Stimulated activated CD4-positive, alpha-beta T cell treated with anti-CD3 and anti-CD28 coated beads, Interleukin-4, amount 100 ng/mL, for 48 hours (primary cell): ENCODE measurements at places on chromosomes 1 and 21.
A peak's percentile ranks its signal among the peaks of the same experiment; 100 is the strongest.

DNA sequence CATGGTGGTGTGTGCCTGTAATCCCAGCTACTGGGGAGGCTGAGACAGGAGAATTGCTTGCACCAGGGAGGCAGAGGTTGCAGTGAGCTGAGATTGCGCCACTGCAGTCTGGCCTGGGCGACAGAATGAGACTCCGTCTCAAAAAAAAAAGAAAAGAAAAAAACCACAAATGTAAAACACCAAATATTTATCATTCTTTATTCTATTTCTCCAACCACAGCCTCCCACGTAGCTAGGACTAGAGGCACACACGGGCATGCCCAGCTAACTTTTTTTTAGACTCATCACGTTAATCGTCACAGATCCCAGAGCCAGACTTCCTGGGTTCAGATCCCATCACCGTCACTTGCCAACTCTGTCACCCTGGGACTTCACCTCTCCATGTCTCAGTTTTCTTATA is 13.5 kb downstream of the DNAJC16 start:
- DNase-seq = no peak

DNA sequence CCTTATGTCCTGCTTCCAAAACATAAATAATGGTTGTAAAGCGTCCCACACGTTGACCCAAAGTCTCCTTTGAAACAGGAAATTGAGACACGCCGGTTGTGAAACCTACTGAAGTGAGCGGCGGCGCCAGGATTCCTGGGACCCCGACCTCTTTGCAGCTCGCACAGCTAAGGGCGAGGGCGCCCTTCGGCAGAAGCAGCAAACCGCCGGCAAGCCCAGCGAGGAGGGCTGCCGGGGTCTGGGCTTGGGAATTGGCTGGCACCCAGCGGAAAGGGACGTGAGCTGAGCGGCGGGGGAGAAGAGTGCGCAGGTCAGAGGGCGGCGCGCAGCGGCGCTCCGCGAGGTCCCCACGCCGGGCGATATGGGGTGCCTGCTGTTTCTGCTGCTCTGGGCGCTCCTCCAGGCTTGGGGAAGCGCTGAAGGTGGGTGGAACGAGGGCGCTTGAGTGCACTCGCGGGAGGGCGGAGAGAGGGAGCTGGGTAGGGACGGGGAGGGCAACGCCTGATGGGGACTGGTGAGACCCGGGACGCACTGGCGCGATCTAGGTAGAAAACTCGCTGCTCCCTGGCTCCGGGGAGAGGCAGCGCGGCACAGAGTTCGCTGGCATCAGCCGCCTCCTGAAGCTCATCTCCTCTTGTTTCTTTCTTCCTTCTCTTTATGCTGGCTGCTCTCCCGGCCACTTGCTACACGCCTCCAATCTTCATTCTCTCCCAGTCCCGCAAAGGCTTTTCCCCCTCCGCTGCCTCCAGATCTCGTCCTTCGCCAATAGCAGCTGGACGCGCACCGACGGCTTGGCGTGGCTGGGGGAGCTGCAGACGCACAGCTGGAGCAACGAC is at the start of gene CD1D:
Gene CD1D (plus strand): TSS at position 155 of the 836 bp plus-strand sequence. CDS start 207 bp downstream, at position 362.
- no peak for DNase-seq

DNA sequence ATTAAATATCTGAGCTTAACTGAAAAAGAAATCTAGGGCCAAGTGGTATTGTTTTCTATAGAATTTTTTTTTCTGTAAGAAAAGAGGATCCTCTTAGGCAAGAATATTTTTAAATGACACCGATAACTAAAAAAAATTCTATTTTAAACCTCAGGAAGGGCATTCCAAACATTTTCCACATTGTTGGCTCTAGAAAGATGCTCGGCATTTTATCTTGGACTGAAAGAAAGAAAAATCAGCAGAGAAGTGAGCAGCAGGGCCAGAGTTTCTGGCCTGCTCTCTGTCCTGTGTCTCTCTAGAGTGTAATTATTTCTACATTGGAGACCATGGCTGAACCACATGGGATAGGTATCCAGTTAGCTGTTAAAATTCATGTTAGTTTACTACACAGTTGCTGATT is 192.5 kb upstream of the GREM2 start:
- DNase-seq = no peak

DNA sequence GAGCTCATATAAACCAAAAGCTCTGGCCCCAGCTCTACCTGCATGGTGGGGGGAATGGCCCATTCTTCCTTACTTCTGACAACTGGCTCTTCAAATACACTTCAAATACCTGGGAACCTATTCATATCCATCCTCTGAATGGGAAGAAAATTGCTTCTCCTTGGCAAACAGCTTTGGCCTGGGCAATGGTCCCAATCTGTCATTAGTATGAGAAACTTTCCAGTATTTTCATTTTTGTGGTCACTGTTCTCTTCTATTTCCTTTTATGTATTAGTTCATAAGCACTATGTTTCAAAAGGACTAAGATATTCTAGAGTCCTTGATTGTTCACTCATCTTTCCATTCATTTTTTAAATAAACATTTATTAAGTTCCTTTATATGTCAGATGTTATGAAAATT is 5.2 kb upstream of the HSD3B2 start:
- no peak for DNase-seq

GRCh38 chr1:110672001-110672752 is 2.6 kb downstream of the KCNA3 start:
- peak; percentile 40 for DNase-seq

- DNase-seq = no peak
Observed at GRCh38 chr1:197143276-197143675, 3.2 kb downstream of the ASPM start.

DNA sequence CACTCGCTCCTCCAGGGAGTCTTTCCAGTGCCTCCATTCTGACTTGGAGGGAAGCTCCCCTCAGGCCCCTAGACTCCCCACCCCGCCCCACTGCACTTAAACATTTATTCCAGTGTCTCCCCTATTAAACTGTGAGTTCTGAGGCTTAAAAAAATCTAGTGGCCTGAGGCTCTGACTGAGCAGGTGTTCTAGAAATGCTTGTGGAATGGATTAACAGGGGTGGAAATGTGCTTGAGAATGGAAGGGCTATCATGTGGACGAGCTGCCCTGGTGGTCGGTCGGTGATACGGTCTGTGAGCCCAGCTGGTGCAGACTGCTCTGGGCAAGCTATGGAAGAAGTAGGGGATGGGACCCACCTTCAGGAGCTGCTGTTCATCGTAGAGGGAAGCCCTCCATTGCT is 130.2 kb downstream of the PEX14 start:
- no peak for DNase-seq

- DNase-seq = no peak
Observed at GRCh38 chr1:182795563-182796228, 6.1 kb downstream of the NPL start.

DNA sequence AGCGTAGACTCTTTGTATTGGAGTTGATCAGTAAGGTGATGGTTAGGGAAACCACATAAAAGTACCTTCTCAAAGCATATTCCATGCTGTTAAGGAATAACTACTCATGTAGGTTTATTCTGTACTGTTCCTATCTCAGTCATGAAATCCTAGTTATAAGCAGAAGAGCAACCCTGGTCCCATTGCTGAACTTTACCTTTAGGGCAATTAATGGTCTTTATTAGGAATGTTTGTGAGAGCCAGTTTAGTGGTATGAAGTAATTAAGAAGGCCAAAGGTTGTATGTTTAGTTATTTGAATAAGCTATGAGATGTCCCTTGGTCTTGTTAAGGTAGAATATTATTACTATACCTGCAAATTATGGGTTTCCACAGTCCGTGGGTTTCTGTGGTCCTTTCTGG is 44.0 kb downstream of the ACP6 start:
- DNase-seq = no peak

DNA sequence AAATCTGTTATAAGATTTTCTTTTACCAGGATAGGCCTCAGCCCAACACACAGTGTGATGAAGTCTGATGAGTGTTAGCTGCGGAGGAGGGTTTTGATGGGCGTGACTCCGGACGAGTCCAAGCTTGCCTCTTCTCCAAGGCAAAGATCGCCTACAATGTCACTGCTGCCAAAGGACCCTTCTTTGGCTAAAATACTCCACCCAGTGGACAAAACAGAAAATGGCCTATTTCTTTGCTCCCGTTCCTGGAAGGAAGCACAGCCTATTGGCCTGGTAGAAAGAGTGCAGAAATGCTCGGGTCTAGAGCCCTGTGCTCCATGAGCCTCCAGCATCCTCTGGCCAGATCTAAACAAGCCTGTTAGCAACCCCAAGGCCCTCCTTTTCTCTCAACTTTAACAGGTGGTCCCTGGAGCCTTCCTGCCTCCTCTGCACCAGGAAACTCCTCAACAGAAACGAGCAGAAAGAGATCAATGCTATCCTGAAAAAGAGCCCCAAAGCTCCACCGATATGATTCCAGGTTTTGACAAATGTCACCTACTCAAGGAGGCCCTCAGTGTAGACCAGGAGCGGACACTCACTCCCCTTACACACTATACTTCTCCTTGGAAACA is 3.4 kb upstream of the CASQ2 start:
- DNase-seq = no peak

DNA sequence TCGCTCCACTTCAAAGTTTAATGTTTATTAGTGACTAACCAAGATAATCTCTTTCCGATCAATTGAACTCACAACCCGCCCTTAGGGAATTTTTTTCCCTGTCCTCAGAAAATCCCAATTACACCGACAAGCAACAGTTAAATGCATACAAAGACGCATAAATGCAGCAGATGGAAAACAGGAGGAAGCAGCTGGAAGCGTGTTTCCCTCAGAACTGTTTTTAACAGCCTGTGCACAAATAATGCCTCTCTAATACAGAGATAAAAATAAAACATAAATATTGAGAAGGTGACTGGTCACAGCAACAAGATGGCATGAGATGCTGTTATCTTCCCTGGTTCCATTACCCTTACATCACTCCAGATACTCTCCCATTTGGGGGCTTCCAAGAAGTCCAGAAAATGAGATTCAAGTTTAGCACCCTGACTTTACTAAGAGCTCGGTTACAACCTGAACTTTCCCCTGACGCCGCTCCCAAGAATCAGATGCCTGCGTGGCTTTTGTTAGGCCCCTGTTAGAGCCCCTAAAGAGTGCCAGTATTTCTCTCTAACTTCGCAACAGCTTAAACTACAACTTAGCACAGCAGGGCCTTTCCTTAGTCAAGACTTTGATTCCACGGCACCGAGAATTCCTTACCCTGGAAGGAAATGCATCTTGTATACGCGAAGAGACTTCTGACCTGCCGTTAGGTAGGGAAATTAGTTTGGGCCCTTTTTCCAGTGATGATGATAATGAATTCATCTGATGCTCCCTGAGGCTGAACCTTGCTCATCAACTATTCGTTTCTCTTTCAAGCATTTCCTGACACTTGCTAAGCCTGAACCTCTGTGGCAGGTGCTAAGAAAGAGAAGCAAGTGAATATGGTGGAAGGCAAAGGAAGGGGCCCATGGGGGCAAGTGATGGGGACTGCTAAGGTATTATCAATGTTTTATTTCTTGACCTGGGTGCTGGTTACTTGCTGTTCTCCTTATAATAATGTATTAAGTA is 137.7 kb upstream of the SMYD2 start:
- no peak for DNase-seq

DNA sequence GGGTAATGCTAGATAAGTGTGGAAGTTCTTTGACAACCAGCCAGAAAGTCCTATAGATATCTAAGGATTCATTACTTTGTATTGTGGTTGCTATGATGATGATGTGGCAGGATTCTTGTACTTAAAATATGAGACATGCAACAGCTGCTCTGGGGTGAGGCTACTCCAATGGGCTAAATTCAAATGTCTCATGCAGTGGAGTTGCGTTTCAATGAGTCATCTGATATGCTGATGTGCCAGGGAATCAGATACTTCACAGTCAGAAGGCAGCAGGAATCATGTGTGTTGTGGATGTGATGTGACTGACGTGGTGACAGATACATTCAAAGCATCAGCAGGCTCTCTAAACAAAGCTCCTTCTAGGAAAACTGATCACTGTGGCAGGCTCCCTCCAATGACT is 66.5 kb downstream of the TSEN15 start:
- no peak for DNase-seq

DNA sequence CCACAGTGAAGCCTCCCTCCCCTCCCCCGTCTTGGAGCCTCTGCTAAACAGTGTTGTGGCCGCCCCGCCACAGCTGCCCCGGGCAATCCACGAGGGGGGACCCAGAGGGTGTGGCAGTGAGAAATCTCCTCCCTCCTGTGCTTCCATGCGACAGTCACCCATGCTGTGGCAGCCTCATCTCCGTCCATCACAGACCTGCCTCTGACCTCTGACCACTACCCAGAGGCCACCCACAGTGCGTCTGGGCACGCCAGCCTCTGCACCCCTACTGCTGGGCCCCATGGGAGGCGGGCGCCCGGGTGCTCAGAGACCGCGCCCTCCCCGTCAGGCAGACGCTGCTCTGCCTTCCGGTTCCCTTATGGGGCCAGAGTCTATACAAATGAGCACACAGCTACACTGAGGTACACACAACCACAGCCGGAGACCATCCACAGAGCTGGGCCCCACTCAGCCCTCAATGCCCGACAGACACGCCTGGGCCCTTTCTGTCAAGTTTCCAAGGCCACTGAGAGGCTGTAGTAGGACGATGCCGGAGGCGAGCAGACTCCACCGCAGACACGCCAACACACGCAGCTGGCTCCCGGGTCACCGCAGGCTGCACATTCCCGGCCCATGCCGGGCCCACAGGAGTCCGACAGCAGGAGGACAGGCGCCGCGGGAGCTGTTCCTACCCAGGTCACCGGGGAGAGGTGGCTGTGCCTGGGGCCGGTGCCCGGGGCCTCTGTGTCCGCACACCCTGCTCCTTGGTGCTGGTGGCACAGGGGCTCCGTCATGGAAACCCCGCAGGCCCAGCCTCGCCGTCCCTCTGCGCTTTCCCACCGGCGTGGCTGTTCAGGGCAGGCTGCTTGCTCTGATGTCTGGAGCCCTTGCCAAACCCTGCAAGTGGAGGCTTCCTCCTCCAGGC is 23.9 kb upstream of the TMEM52 start:
- DNase-seq = no peak

DNA sequence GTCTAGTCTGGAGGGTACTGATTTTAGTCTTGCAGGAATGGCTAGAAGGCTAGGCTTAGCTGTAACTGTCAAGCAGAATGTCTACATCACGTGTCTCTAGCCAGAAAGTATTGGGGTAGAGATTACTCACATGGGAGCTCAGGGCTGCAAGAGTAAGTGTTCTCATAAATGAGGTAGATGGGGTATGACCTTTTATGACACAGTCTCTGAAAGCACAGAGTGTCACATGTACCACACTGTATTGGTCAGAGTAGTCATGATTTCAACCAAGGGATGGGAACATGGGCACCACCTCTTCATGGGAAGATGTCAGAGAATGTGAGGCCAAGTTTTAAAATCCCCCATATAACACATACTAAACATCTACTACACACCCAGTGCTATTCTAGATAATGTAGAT is 2.9 kb downstream of the FYB2 start:
- DNase-seq = no peak

DNA sequence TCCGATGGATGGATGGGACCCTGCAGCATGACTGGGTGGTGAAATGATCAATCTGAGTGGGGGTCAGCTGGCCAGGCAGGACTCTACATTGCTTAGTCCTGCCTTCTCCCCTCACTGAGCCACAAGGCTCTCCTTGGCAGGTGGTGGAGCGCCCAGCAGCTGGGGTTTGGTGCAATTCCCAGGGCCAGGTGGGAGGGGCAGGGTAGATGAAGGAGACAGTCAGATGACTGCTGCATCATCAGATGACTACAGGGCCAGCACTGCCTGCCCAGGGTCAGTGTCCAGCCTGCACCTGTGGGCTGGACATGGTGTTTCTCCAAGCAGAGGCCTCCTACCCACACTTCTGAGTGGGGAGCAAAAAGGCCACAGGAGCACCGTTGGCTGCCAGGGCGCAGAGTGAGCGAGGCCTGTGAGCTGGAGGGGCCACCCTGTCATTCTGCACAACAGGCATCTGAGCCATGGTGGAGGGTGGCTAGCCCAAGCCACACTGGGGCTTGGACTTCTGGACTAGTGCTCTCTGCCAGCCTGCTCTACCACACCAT is 103.9 kb upstream of the EDN2 start:
- DNase-seq = no peak
